ENCODE measurements at places on chromosomes 3 and 15.

DNA sequence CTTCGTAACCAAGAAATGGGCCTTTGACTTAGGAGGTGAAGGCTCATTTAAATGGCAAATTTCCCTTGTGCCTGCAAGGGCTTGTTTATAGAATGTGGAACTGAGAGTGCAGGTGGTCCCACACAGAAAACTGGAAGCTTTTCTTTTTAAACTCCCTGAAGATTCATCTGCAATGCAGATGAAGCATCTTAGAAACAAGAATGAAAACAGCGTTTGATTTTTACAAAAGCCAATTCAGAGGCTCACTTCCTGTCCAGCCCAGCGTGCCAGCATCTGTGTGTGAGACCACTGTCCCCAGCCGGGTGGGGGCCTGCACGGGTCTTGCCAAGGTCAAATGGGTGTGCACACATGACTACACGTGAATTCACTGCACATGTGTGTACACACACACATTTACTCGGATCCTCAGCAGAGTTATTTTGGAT, 94.7 kb downstream of the LINGO1 start:
- DNase-seq = peak; percentile 75

GRCh38 chr15:31396881-31397560, 70.4 kb downstream of the KLF13 start:
- peak; percentile 42 for DNase-seq

- DNase-seq = no peak
Measured at GRCh38 chr3:24222165-24222805, 272.4 kb downstream of the THRB start.

GRCh38 chr3:61354604-61355003, 103.4 kb upstream of the FHIT start:
- DNase-seq = no peak

GRCh38 chr15:37088436-37088835, 11.9 kb downstream of the MEIS2 start:
- DNase-seq = no peak

DNA sequence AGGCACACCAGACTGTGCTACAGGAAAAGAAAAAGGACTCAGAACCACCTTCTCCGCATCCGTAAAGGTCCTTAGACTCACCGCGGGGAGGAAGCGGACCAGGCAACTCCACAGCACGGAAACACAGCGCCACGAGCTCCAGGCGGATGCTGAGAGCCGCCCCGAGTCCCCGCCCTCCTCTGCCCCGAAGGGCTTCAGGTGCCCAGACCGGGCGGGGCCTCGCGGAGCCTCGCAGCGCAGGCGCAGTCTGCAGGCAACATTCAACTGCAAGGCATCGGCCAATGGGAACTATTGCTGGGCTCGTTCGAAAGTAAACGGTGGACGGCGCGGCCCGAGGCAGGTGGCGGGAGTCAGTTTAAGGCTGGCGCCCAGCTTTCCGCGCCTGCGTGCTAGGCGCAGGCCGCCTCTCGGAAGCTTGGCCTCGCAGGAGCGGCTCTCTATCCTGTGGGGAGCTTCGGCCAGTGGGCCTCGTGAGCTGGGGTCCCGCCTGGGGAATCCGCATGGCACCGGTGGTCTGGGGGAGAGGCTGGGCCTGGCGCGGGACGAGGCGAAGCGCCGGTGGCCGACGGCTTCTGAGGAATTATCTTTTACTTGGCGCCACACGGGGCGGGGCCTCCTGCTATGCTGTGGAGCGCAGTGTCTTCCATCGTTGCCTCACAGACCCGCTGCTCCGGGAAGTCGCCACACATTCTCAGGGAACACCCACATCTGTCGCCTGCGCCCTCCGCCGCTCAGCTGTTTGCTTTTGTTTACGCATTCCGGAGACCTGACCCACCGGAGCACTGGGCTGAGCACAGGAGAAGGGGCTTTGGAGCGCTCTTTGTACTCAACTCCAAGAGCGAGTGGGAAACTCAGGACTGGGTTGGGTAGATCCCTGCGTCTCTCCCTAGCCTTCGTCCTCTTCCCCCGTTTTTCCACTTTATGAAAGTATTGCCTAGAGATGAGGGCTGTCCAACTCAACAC, at the start of gene TRIM59:
TRIM59 (minus strand) TSS at position 151 of the 963 bp plus-strand sequence. CDS start 10,603 bp downstream, outside the sequence.
- peak; percentile 99 for DNase-seq

DNA sequence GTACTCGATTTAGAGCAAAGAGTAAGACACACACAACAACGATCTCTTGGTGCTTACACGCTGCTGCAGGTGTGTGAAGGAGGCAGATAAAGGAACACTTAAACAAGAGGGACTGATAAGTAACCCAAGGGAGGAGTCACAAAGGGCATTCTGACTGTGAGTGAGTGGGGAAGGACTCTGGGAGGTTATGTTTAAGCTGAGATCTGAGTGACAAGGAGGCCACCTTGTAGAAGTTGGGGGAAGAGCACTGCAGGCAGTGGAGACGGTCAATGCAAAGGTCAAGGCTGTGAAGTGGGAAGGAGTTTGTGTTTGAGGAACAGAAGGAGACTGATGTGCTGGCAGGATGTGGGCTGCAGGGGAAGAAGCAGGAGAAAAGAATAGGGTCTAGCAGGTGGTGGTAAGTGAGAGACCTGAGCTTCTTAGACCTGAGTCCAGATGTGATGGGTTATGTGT, 63.1 kb downstream of the LPP start:
- DNase-seq = no peak

DNA sequence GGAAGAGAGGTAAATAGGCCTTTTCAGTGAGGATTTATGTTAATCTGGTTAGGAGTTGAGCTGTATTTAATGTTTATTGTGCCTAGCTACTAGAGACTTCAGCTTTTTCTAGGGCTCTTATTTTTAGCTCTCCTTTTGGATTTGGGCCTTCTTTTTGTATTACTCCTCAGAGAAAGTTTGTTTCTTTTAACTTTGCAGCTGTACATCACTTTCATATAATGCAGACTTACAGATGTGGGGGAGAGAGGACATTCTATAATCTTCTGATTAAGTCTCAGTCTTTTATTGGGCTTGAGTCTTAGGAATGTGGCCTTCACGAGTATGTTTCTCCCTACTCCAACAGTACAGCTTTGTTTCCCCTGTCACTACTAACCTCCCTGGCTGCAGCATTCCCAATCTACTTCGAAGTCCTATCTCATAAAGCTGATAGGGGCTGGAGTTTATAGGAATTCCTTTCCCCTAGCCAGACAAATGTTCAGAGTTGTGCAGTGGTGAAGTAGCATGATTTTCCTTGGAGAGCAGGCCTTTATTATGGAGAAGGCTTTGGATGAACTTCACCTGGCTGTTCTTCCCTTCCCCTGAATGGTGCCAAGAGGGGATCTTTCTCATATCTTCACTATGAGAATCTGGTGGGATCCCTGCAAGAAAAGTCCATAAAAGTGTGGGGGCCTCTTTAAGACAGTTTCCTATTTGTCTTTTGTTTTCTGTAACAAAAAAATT, 82.2 kb upstream of the CBLB start:
- DNase-seq = no peak

GRCh38 chr3:169498336-169498735, 165.2 kb downstream of the MECOM start:
- DNase-seq = no peak

DNA sequence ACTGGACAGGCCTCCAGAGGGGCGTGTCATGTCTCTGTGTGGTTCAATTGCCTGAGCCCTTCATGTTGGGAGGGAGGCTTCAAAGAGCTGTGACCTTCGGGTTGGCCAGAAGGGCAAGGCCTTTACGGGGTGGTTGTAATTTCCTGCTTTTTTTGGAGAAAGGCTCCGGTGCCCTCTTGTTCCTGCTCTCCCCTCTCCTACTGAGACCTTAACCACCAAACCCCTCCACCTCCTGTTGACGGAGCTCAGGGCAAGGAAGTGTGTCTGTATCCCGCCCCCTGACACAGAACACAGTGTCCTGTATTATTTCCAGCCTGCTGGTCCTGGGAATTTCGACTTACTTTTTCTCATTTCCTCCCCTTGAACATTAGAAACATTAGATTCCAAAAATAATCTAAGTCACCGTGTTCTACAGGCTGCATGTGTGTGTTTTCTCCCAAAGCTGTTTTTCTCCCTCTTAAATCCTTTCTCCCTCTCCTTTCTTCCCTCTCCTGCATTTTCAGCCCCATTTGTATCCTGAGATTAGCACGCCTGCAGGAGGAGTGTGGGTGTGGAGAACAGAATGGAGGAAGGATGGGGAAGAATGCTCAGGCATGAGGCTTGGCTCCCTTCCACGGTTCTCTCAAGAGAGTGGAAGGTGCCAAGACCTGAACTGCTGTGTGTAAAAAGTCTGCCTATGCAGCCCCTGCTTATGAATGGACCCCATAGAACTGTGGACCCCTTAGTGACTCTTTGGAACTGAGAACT, 285.4 kb upstream of the ROPN1 start:
- no peak for DNase-seq

DNA sequence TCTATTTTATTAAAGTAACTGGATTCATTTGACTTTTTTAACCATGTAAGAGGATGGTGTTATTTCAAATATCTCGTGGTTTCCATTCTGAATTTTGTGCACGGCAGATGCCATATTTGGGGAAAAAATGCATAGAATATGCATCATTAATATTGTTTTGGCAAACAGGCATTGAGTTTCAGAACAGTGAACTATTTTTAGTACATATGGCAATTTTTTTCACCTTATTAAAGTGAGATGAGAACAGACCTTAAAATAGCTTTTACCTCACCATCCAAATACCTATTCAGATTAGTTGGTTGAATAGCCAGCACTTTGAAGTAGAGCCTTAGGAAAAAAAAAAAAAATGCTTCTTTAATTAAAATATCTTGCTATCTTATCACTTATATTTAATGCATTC, 117.3 kb upstream of the FLNB start:
- no peak for DNase-seq

DNA sequence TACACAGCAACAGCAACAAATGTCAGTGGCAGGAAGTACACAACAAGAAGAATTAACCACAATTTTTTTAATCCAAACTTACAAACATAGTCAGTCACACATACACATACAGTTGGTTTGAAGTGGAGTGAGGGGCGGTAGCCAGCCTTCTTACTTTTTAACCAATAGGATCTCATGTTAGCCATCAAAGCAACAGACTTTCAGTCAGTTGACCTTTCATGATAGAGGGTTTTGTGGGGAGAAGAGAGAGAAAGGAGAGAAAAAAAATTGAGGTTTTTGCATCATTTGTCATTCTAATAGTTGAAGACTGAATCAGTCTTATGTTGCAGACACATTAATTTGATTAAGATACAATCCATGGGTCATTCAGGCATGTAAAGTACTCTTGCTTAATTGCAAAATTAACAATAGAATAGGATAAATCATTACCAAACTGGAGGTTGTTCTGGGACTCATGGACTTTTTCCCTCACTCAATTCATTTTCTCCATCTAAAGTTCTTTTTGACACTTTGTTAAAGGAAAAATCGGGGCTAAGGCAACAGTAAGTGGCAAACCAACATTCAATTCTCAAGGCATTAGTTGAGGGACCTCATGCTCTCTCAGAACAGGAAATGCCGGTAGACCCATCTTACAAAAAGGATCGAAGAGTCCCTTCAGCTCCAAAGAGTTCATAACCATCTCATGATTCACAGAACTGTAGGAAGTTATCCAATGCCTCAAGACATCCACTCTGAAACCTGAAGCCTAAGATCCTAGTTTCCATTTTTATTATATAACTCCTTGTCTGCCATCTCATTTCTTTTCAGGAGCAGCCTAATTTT, 159.5 kb upstream of the LPP start:
- no peak for DNase-seq

- no peak for DNase-seq
Measured at GRCh38 chr3:170145278-170145677, 36.3 kb downstream of the PHC3 start.

DNA sequence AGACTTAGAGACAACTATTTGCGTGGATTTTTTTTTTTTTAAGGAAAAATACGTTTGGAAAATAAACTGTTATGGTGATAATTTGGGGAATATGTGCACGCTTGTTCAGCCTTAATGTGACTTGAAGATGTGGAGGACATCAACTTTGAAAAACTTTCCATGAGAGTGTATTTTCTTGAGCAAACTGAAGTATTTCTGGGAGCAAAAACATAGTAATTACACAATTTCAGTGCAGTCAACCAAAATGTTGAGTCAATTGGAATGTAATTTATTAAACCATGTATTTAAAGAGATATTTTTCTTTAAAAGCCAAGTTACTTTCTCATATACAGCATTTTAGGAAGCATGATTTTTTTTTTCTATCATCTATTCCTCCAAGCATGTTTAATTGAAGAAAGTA, 80.3 kb upstream of the FLNB start:
- no peak for DNase-seq

DNA sequence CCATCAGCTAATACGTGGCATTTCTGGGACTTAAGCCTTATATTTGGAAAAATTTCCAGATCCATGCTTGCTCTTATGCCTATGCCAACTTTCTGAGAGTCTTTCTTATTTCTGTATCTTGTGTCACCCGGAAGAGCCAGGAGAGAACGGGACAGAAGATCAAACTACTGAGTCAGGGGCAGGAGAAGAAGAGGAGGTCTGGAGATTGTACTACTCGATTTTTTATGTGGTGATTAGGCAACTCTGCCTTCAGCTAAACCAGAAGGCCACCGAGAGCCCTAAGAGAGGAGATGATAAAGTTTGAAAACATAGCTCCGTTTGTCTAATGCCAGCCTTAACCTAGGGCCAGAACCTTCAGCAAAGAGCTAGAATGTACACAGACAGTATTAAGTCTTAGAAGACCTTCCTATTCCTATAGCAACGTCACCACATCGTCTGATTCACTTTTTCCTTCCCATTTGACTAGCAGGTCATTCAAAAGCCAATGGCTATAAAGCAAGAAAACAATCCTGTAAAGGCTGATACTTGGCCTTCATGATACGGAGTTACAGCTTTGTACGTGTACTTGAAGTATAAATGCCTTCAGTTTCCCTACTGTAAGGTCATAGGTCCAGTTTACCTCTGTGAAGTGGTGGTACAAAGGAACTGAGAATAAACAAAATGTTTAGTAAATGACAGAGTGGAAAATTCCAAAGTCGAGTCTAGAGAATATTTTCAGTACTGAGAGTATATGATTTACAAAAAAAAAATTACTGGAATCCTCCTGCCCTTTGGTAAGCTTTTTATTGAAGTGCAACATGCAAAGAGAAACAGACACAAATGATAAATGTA, 96.1 kb upstream of the ICE2 start:
- DNase-seq = no peak

DNA sequence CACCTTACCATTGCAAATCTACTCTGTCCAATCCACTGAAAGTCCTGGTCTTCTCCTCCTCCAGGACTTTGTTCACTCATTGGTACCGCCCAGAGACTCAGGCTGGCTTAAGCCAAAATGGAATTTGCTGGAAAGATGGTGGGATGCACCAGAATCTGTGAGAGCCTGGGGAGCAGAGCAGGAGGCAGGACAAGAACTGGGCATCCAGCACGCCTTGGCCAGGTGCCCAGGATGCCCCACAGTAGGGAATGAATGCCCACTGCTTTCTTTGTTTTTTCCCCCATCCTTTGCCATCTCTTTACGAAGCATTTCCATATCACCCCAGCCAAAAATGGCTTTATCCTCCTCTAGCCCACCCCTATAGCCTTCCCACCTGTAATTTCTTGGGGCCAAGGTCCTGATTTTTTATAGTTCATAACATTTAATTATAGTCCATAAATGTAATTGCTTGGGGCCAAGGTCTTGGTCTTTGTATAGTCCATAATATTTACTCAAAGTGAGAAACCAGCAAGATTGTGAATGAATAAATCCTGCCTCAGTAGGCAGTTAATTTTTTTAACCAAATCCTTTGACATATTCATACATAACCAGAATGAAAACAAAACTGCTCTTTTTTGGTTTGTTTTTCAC, 23.3 kb upstream of the IREB2 start:
- DNase-seq = no peak

- peak; percentile 61 for DNase-seq
Measured at GRCh38 chr3:128969993-128970739, 23.7 kb downstream of the CFAP92 start.

GRCh38 chr3:80087767-80088166, 320.0 kb upstream of the ROBO1 start:
- DNase-seq = no peak

GRCh38 chr15:52082197-52083036, 30.2 kb downstream of the BCL2L10 start:
- DNase-seq = no peak

Data from germinal center (tissue), 1 donor.